ENCODE measurements at places on chromosomes 16 and 17.
A peak's percentile ranks its signal among the peaks of the same experiment; 100 is the strongest.

DNA sequence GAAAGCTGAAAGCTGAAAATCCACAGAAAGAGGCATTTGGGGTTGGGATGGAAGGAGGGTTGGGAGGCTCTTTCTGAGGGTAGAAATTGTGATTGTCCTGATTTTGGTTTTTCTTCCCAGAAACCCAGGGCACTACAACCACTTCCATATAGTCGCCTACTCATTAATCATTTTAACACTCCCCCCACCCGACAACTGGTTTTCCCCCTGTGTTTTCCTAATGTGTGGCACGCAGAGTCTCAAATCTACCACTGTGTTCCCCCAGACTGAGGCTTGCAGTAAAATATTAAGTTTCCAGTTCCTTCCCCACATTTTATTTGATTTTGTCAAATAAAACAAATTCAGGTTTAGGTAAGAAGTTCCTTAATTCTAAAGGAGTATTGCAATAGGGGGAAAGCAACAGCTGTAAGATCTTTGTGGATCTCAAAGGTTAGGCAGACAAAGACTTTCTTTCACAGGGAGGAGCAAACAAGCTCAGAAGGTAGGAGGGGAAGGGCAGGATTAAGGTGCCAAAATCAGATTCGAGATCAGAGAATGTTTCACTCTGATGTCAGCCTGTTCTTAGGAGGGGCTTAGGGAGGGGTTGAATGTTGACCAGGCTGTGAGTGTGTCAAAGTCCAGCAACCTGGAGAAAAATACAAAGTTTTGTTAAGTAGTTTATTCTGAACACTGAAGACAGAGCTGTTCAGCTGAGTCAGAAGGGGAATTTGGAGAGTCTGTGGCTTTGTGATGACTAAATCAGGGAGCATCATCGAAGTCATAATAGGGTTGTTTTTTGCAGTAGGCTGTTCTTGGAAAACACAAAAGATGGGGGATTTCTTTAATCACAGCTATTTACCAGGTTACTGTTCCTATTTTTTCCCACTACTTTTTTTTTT lies 3.6 kb downstream of the ZNF267 start:
- peak; percentile 65 for DNase-seq

- DNase-seq = no peak
Observed at GRCh38 chr16:82756283-82756599, 129.5 kb downstream of the CDH13 start.

GRCh38 chr17:69117855-69118784 lies 23.6 kb downstream of the ABCA6 start:
- DNase-seq = no peak

DNA sequence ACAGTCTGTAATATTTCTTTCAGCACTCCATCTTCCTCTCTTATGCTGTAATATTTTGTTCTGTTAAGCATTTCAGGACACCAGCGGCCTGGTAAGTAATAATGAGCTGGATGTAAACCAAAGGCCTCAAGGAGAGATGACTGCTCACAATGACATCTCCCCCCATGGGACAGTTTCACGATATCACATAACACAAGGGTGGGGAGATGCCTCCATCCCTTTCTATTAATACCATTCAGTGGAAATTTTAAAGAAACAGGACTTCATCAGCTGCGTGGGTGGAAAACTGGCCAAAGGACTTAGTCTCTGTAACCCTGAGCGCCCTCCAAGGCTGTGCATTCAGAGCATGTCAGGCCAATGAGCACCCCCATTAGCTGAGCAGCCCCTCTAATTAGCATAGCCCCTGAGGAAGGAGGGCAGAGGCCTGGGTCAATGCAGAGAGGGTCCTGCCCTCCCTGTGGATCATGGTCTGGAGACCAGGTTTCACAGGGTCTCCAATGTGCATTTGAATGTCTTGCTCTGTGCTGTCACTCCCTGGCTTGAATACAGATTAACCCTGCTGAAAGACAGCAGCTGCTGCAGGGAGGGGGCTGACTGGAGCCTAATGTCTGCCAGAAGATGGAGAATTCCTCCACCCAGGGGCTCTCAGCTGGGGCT lies 156.4 kb downstream of the HS3ST2 start:
- DNase-seq = no peak

- DNase-seq = no peak
Observed at GRCh38 chr17:27265333-27265732, 28.6 kb upstream of the WSB1 start.
